ENCODE measurements at places on chromosomes 4 and X.

GRCh38 chrX:47662144-47662657 is 3.2 kb upstream of the UXT start:
- no peak for DNase-seq

DNA sequence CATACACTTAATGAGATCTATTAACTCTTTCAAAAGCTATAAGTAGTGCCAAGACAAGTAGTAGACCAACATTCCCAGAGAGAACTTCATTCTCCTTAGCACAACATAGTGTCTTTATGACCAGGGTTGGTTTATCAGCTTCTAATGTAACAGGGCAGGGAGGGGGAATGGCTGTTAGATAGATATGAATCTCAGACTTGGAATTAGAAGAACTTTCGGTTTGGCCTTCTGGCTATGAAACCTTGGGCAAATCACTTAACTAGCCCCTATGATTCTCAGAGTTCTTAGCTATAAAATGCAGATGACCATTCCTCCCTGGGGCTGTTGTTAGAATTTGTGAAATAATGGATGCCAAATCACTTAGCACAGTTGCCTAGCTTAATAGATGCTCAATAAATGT is 132.2 kb downstream of the SLC10A7 start:
- no peak for DNase-seq

DNA sequence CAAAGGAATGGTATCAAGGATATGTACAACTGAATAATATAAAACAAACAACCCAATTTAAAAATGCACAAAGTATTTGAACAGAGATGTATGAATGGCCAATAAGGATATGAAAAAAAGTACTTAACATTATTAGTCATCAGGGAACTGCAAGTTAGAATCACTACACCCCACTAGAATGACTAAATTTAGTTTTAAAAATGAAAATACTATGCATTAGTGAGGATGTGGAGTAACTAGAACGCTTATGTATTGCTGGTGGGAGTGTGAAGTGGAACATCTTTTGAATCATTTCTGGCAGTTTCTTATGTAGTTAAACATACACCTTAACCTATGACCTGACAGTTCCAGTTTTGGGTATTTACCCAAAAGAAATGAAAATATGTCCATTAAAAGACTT is 13.0 kb upstream of the SLC16A2 start:
- no peak for DNase-seq

DNA sequence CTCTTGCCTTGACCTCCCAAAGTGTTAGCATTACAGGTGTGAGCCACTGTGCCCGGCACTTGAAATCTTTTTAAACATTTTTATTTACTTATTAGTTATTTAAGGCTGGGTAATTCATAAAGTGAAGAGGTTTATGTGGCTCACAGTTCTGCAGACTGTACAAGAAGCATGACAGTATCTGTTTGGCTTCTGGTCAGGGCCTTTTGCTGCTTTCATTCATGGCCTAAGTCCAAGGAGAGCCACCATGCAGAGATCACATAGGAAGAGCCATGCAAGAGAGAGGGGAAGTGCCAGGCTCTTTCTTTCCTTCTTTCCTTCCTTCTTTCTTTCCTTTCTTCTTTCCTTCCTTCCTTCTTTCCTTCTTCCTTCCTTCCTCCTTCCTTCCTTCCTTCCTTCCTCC is 10.2 kb upstream of the GPKOW start:
- no peak for DNase-seq

- no peak for DNase-seq
Measured at GRCh38 chrX:124534536-124534935, 188.2 kb downstream of the SH2D1A start.

GRCh38 chr4:47484168-47484567 is 907 bp upstream of the ATP10D start:
- no peak for DNase-seq

DNA sequence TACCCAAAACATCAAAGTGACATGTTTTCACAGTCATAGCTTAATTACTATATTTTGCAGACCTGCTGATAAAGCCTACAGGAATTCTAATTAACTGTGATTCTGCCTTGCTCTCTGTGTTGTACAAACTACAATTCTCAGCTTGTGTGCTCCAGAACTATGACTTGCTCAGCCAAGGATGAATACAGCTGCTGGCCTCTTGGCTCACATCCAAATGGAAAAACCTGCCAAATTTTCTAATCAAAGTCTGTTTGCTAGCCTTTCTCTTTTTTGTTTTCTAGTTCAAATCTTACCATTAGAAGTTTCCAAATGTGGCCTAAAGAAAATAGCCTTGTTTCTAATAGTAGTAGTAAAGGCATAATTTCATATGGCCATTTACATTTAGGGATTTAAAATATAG is 1176.8 kb downstream of the FAM133A start:
- no peak for DNase-seq

- DNase-seq = no peak
Measured at GRCh38 chr4:152687974-152688599, 8.3 kb upstream of the TMEM154 start.

- DNase-seq = no peak
Measured at GRCh38 chr4:84177831-84178542, 321.1 kb downstream of the NKX6-1 start.

DNA sequence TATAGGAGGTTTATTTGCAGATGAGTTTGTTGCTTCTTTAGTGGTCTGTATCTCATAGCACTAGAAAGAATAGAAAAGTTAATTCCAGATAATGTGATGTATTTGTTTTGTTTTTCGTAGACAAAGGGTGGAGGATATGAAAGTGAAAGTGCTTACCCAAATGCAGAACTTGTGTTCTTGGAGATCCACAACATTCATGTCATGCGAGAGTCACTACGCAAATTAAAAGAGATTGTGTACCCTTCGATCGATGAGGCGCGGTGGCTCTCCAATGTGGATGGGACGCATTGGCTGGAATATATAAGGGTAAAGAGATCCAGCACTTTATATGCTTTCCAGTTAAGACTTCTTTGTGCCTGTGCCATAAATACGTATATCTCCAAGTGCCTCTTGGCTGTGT is 43.3 kb downstream of the MTMR1 start:
- no peak for DNase-seq

DNA sequence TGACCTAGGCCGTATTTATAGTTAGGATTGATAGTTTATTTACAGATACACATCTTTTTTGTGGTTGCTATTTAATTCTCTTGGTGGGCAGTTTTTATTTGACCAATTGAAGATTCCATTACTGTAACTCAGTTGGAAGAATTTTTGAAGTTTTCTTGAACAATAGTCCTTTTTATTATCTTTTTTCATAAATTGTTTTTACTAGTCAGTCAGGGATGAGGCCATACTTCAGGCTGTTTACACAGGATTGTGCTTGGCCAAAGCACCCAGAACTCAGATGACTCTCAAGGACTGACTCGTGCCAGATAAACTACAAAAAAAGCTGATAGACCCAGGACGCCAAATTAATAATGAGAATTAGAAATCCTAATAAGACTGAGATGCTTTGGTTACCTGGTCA is 7.0 kb downstream of the HERC3 start:
- DNase-seq = no peak

DNA sequence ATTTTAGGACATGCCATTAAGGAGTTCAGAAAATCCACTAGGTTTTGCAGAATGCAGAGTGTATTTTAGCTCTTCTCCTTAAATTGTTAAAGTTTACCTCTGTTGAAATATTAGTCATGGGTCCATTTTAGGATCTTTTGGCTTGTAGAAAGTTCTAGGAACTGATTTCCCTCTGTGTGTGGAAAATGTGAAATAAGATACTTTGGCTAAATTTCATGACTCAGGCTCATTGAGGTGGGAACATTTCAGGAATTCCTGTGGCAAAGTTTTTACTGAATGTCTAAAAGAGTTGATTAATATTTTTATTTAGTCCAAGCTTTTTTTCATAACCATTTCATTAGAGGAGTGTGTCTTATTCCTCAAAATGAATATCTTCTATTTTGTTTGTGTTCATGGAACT is 7.0 kb downstream of the FHIP1A start:
- DNase-seq = no peak

DNA sequence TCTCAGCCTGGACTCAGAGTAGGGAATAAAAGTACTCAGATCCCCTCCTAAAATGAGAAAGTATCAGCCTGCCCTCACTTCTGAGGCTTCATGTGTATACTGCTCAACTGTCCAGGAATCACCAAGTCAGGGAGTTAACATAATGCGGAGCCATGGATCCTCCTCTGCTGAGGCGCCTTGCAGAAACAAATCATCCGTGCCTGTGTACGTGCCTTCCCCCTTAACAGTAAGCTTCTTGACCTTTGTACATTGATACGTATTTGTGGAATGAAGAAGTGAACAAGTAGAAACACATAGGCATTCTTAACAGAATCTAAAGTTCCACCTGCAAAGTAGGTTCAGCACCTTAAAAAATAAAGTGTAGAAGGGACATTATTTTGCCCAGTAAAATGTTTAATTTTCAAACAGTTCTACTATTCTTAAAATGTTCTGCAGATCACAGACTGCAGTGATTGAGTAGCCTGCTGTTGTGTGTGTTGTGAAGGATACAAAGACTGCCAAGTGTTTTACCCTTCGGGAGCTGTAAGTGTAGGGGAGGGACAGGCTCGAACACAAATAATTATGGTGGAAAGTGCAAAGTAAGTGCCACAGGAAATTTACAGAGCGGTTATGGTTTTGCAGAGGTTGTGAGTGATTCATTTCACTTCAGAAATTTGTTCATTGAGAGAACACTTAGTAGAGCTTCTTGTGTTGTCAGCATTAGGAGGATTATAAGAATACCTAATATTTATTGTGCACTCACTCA is 61.9 kb downstream of the ARHGAP10 start:
- no peak for DNase-seq

- DNase-seq = no peak
Measured at GRCh38 chr4:42280327-42281095, 116.8 kb upstream of the SHISA3 start.

- DNase-seq = no peak
Measured at GRCh38 chr4:13559413-13559812, 15.1 kb upstream of the NKX3-2 start.

DNA sequence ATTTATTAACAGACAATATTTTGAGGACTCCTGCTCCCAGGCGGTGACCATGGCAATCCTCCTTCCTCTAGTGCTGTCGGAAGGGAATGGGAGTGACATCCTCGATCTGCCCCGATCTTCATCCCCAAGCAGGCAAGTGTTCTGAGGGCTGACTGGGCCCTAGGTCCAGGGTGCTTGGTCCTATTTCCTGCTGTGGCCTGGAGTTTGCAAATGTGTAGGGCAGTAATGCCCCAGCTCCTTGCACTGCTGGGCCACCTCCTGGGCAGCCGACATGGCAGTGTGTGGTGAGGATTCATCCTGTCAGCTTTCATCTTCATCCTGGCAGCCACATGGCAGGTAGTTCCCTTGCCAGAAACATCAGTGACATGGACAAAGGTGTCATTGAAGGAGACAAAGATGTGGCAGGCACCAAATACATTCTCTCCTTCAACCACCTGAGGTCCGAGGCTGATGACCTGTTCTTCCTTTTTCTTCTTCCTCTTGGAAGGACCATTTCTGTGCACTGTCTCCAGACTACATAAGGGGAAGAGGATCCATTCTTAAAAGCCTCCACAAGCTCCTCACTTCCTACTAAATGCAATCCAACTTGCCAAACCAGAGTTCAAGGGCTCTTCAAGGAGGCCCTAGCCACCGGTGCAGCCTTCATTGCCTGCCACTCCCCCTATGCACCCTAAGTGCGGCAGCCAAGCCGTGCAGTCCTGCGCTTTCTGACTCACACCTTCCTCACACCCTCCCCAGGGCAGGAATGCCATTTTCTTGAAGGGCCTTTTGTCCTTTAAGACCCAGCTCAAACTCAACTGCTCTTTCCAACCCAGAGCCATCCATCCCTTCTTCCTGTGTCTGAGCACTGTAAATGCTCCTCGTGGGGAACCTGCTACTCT is 65.7 kb downstream of the TMEM154 start:
- no peak for DNase-seq

DNA sequence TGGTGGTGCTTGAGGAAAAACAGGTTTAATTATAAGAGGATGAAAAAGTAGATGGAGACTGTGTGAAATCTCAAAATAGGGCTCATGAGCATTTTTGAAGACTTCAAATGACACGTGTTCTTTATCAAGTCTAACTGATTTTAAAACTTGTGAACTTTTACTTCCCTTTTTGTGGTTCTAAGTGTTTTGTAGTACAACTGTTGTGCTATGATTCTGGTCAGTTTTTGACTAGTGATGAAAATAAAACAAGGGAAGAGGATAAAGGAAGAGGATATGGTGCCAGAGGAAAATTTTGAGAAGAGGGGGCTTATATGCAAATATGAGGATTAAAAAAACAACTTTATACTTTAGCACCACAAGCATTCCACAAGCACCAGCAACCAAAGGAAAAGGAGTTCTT is 644.0 kb downstream of the RPA4 start:
- no peak for DNase-seq

DNA sequence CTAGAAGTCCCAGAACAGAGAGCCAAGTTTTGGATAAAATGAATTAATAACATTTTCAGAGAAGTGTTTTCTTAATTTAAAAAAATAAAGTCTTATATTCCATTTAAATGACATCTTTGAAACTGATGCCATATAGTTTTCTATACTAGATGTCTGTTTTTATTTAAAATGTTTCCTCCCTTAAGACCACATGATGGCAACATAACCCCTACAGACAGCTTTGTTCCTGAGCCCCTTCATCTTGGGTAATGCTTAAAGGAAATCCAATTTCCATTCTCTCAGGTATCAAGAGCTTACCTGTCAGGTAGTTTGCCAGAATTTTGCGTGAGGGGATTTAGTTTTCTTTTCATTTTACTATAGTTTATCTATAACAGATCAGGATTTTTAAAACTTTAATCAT is 181.4 kb upstream of the UGT8 start:
- DNase-seq = no peak

- DNase-seq = no peak
Measured at GRCh38 chr4:144288011-144288903, 147.7 kb upstream of the GYPA start.

DNA sequence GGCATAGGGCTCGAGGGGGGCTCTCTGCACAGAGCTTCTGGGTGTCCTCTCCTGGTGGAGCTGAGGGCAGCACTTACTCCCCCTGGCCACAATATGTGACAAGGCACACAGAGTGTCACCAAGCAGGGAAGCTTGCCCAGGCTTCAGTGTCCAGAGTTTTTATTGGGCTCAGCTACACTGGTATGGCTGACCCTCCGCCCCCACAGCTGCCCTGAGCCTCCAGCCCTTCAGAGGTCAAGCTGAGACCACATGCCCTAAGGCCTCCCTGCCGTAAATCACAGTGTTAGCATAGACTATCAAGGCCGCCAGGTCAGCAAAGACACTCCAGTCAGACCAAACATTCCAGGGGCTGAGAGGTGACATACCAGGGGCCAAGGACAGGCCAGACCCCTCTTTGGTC is 59.0 kb downstream of the EVC start:
- DNase-seq = no peak

- peak; percentile 14 for DNase-seq
Measured at GRCh38 chr4:76993787-76994641, 44.5 kb downstream of the SEPTIN11 start.

DNA sequence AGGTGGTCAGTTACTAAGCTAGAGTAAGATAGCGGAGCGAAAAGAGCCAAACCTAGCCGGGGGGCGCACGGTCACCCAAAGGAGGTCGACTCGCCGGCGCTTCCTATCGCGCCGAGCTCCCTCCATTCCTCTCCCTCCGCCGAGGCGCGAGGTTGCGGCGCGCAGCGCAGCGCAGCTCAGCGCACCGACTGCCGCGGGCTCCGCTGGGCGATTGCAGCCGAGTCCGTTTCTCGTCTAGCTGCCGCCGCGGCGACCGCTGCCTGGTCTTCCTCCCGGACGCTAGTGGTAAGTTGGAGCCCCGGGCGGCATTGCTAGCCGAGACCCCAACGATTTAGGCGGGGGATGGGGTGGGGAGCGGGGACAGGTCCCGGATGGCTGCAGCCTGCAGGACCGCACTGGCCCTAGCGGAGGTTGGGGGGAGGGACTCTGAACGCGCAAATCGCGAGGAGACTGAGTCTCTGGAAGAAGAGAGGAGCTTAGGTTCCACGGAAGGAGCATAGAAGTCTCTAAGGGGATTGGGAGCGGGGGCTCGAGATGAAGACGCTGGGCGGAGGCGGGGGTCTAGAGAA is 573 bp downstream of the HTR2C start:
- DNase-seq = no peak

All from stimulated activated CD8-positive, alpha-beta memory T cell treated with anti-CD3 and anti-CD28 coated beads, Interleukin-4, amount 100 ng/mL, for 1 hour (primary cell).